Activated gamma-delta T cell treated with Interleukin-2 at 50 U/mL for 16 hours (primary cell): ENCODE measurements at places on chromosomes 6 and 20.
A peak's percentile ranks its signal among the peaks of the same experiment; 100 is the strongest.

DNA sequence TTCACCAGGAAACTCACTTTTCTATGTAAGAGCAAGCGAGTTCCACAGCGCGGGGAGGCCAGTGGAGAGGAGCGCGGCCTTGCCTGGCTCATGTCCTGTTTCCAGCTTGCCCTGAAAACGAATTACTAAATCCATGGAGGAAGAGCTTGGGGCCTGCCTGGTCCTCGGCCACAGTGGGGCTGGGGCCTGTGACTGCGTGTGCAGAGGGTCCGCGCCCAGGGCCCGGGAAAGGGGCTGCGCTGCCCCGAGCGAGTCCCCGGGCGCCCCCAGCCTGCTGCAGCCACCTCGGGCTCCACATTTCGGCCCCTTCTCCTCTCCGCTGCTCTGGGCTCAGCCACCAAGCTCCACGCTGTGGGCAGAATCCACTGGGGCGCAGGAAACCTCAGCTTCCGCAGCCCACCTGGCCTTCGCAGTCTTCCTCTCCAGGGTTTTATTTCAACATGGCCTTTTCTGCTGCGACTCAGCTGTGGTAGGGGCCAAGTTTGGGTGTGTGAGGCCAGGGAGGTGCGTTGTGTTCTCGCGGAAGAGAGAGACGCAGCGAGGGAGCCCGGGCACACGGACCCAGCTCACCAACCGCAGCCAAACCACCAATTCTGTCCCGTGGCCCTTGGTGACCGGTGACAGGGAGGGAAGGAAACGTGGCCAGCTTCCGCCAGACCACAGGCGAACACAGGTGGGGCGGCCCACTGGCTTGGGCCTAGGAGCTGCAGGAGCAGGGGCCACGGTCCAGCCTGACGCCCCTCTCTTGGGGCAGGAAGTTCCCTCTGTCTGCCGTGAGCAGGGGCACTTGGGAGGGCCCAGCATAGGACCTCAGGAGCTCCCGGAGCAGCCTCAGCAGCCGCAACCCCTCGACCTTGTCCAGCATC lies 211.4 kb downstream of the ERMARD start:
- DNase-seq = no peak

GRCh38 chr6:166958926-166959861 lies 2.8 kb upstream of the RNASET2 start:
- peak; percentile 59 for DNase-seq

DNA sequence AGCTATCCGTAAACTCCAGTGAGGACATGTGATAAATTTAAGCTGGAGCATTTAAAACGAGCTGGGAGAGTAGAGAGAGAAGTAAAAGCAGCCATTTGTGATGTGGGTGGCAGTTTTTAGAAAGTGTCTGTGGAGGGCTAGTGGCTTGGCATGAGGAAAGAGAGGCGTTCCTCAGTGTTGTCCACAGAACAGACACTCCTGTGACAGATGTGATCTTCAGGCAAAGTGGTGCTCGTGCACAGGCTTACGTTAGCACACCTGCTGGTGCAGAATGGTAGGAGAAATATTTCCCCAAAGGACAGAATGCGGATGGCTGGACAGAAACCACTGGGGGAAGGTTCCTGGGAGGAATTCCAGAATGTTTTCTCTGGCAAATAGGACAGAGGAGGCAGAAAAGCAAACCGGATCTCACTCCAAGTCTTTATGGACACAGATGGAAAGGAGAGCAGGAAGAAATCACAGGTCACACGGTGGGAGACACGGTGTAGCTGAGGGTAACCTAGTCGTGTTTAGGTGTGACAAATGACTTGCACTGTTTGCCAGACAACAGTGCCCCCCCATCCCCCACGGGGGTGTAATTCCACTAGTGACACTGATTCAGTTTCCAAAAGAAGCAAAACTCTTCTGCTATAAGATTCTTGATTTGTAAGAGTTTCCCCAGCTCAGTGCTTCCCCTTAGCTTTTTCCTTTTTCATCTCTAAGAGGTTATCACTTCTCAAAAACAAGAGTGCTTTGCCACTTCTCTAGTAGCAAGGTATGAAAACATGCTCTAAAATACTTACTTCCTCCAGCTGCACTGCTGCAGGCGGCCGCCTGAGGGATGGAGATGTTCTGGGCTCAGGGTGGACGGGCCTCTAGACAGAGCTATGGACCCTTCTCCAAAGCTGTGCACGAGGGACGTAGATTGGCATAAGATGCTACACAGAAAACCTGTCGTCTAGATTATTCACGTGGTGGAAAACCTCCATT lies 293.2 kb downstream of the QKI start:
- DNase-seq = no peak

DNA sequence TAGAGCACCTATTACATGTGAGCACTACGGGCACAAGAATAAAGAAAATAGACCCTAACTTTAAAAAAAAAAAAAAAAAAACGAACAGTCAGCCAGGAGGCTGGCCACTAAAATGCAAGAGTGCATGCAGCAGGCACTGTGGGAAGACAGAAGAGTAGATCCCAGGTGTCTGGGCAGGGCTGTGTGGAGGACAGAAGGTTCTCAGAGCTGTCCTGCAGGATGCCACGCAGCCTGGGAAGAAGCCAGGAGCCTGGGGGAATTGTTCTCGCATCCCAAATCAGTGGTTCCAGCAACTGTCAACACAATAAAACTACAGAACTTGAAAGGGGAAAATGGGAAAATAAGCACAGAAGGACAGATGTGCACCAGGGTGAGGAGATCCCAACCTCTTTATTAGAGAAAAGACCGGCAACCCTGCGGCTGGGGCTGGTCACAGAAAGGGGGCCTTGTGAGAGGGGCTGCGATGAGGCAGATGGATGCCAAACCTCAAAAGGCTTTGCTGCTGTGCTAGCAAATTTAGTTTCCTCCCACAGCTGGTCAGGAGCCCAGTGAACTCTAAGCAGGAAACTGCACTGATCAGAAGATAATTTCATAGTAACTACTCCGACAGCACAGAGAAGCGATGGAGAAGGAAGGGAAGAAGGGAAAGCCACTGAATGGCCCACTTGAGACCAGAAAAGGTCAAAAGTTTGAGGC lies 30.9 kb downstream of the MAP3K5 start:
- DNase-seq = peak; percentile 11

DNA sequence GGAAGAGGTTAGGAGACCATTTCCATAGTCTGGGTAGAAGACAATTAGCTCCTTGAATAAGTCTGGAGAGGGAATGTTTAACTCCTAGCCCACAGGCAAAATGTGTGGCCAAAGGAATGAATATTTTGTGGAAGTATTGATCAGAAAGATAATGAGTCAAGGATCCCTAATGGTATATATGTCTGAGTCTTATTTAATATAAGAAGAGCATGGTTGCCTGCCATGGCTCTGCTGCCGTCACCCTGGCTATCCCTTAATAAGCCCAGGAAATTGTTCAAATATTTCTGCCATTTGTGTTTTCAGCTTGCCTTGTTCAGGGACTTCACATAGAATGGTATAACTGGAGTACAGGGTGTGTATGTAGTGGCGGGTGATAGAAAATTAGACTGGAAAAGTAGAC lies 18.1 kb upstream of the CALHM6 start:
- DNase-seq = no peak

GRCh38 chr20:12291386-12291785 lies 373.7 kb downstream of the BTBD3 start:
- DNase-seq = no peak

- DNase-seq = no peak
These were observed 594.1 kb downstream of the PTPRT start for GRCh38 chr20:42595625-42596024.
